ENCODE measurements at places on chromosomes 7 and 10.
A peak's percentile ranks its signal among the peaks of the same experiment; 100 is the strongest.

DNA sequence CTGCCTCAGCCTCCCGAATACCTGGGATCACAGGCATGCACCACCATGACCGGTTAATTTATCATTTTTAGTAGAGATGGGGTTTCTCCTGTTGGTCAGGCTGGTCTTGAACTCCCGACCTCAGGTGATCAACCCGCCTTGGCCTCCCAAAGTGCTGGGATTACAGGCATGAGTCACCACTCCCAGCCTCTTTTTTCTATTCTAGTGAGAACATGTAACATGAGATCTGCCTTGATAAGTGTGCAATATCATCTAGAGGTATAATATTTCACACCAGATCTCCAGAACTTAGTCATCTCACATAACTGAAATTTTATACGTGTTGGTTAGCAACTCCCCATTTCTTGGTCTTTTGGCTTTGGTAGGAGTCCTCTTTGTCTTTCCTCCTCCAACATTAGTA lies 656.9 kb downstream of the CNTNAP2 start:
- no peak for DNase-seq

- peak; percentile 68 for DNase-seq
Measured at GRCh38 chr10:71302874-71303568, 16.0 kb upstream of the SLC29A3 start.

- DNase-seq: peak; percentile 1
Measured at GRCh38 chr10:52318822-52319464, 4.9 kb downstream of the DKK1 start.

DNA sequence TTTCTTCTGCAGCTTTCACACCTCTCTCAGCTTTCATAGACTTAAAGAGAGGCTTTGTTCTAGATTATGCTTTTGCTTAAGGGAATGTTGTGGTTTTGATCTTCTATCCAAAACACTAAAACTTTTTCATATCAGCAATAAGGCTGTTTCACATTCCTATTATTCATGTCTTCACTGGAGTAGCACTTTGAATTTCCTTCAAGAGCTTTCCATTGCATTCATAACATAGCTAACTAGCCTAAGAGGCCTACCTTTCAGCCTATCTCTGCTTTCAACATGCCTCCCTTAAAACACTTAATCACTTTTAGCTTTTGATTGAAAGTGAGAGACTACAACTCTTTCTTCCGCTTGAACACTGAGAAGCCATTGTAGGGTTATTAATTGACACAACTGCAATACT lies 1117.0 kb upstream of the PHF14 start:
- no peak for DNase-seq

- DNase-seq: no peak
Measured at GRCh38 chr10:12906051-12906541, 95.4 kb downstream of the CCDC3 start.

DNA sequence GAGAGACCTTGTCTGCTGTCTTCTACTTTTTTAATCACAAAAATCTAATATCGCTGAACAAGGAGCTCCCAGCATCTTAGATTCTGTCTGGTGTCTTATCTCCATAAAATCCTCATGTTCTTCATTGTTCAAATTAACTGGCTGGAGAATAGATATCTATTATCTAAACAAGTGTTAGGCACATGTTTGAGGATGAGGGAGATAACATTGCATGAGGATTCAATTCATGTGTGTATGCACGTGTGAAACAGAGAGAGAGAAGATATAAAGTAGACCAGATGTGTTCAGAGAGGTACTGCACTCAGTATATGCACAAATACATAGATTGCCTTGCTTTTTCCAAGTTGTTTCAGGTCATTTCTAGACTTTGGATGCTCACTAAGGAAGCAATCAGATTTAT lies 5.4 kb downstream of the BMPER start:
- no peak for DNase-seq

- DNase-seq: peak; percentile 2
Measured at GRCh38 chr7:69518705-69519077, 79.6 kb upstream of the AUTS2 start.

DNA sequence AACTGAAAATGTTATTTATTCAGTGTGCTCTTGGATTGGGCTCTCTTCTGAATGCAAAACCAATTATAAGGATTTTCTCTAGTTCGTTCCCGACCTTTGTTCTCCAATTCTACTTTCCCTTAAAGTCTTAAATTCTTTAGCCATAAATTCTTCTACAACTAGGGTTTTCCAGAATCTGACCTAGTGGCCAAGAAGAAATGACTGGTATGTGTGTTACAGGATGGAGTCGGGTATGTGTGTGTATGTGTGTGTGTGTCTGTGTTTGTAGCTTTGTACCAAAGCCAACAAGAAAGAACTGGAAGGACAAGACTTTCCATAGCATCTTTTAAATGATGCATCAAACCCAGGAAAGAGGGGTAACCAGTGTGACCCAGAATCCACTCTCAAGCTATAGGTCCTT lies 25.8 kb upstream of the LEP start:
- no peak for DNase-seq

DNA sequence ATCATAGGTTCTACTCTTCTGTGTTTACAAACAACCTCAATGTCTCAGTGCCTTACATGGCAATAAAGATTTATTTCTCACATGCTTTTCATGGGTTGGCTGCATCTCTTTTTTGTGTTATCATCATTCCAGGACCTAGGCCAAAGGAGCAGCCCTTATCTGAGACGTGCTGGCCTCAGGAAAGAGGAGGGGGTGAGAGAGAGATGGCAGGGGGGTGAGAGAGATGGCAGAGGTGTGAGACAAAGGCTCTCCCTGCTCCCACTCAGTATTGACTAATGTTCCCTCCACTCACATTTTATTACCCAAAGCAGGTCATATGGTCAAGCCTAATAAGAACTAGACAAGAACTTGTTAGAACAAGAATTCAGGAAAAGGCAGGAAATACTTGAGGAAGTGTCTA lies 120.1 kb upstream of the PRR15 start:
- DNase-seq: no peak

DNA sequence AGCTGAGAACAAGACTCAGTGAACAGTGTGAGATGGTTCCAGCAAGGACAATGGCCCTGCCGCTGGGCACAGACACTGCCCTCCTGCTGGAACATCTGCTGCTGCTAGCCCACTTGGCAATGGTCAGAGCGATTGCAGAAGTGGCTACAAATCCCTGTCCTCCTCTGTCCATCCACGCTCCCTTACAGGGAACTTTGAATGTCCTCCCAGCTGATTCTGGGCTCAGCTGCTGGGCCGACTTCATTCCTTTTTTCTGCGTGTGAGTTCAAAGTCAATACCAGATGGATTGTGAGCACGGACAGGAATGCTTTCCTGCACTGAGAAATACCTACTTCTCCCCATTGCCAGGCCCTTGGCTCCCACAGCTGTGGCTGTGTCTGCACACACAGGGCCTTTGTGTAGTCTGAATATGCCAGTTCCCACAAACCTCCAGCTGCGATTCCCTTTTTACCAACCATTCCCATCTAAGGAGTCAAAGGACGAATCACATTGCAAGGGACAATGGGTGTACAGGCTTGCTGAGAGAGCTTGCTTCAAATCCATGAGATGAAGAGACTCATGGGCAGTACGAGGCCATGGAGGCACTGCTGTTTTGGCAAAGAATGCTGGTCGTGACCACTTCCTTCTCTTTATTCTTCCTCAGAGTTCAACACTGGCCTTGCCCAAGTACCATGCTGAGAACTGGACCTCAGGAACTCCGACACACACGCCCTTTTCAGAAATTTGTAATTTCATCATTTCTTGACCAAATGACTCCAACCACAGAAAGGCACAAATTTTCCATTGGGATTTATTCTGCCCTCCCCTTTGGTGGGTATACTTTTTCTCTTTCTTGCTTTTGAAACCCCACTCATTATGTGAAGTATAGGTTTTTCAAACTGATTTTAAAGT lies 44.2 kb downstream of the BPGM start:
- peak; percentile 10 for DNase-seq

DNA sequence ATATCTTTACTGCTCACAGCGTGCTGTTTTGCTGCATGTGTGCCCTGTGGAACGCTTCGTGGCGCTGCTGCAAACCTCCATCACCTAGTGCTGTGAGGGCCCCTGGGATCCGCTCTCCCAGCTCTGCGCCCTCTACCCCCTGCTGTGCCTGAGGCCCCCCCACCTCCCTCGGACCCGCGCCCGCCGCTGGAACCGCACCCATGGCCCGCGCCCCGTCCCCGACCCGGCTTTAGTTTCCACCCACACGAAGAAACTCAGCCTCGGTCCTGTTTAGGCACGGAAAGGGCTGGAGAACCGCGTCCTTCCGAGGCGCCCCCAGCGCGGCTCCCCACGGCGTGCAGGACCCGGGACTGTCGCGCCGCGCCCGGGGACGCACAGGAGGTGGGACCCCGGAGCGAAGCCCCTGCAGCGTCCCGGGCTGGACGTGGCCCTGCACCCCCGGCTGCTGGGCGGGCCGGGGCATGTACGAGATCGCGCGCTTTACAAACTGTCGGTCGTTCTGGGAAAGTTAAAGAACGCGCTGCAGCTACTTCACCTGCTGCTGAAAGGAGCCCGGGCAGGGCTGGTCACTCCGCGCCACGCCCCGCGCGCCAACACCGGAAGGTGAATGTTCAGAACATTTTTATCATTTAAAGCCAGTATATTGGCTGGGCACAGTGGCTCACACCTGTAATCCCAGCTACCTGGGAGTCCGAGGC lies 54.3 kb downstream of the BMS1 start:
- no peak for DNase-seq

All from suppressor macrophage treated with lipopolysaccharide for 4 hours (primary cell).